ENCODE measurements at places on chromosomes 16 and 17.
A peak's percentile ranks its signal among the peaks of the same experiment; 100 is the strongest.

DNA sequence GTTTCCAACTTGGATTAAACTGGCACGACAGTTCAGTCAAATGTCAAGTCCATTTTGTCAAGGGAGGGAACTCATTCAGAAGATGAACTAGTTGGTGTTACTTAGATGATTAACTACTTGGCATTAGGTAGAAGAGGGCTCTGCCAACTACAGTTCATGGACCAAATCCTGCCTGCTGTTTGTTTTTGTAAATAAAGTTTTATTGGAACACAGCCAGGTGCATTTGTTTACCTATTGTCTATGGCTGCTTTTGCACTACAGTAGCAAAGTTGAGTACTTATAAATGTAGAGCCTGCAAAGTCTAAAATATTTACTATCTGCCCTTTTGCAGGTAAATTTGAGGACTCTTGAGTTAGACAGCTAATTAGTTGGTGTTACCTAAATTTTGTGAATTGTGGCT, 410.0 kb downstream of the MAF start:
- DNase-seq: no peak

GRCh38 chr16:5633845-5634440, 536.3 kb upstream of the EEF2KMT start:
- DNase-seq: no peak

DNA sequence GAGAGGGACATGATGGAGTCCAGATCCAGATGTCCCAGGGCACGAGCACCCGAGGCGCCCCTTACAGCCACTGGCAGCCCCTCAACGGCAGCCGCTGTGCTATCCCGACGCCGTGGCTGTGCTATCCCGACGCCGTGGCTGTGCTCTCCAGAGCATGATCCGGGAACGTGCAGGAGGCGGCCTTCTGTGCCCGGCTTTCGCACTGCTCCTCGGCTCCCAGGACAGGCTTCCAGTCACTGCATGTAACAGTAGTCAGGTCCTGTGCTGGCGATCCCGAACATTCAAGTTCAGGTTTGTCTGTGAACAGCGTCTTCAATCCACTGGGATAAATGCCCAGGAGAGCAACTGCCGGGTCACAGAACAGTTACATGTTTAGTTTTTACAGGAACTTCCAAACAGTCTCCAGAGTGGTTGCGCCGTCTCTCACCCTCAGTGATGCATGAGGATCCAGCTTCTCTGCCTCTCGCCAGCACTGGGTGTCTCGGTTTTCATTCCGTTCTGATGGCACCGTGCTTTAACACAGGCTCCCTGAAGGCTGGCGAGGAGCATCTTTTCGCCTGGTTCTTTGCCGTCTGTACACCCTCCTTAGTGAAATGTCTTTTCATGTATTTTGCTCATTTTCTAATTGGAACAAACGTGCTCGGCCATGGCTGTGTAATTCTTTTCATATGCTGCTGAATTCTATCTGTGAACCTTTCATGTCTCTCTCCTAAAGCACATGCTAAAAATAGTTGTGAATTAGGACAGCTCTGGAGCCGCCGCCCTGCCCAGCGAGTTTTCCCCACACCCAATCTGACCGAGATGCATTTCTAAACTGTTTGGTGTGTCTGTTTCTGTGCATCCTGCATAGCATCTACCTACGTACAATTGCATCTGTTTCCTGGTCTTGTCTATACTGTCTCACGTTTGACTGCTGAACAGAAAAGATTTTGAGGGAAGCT, 72.6 kb upstream of the METRNL start:
- DNase-seq: peak; percentile 65

GRCh38 chr16:1351215-1351581, 480 bp downstream of the TSR3 start:
- no peak for DNase-seq

GRCh38 chr17:71378741-71379140, 742.1 kb upstream of the SOX9 start:
- no peak for DNase-seq

DNA sequence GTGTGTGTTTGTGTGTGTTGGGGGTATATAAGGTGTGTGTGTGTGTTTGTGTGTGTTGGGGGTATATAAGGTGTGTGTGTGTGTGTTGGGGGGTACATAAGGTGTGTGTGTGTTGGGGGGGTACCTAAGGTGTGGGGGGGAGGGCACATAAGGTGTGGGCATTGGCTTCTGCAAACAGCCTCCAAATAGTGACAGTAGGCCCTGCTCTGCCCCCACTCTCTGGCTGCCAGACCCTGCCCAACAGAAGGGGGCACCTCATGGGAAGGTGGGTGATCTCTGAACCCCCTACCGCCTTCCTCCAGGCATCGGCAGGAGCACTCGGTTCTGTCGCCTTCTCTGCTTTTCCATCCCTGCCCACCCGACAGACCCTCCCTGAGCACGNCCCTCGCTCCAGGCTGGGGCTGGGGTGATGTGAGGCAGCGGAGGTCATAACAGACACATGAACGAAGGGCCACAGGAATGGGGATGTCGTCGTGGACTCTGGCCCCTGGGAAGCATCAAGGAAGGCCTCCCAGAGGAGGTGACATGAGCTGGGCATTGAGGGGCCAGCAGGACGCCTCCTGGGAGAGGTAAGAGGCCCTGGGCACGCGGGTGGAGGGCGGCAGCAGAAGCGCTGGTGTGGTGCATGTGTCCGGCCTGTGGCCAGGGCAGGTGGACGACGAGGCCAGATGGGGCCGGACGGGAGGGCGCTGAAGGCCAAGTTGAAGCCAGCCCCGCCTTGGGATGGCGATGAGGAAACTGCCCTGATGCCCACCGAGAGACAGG, 136.6 kb upstream of the RPH3AL start:
- no peak for DNase-seq

- DNase-seq: no peak
These were observed 35.8 kb upstream of the PITPNM3 start for GRCh38 chr17:6592173-6592572.

DNA sequence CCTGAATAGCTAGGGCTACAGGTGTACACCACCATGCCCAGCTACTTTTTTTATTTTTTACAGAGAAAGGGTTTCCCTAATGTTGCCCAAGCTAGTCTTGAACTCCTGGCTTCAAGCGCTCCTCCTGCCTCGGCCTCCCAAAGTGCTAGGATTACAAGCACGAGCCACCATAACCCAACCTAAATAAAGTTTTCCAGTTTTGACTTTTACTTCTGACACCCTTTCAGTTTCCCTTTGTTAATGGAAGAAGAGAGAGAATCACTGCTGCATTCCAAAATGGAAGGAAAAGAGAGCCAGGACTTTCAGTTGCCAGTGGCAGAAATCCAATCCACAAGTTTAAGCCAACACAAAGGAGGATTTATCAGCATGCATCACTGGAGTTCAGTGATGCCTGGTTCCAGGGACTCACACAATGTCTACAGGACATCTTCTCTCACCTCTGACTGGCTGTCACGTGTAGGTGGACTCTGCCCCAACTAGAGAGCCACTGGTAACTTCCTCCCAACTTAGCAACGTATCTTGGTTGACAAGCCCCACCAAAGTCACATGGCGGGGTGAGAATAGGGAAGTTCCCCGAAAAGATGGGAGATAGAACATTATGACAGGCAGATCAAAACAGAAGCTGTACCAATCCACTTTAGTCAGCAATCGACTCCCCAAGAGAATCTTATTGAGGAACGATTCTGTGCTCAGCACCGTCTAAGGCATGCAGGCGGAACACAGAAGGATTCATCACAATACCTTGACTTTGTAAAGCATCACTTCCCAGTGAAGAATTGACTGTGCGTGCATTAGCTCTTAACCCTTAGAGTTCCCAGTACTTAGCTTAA, 46.5 kb downstream of the GAS7 start:
- no peak for DNase-seq

- DNase-seq: no peak
These were observed 6.7 kb downstream of the GIP start for GRCh38 chr17:48961516-48962233.

DNA sequence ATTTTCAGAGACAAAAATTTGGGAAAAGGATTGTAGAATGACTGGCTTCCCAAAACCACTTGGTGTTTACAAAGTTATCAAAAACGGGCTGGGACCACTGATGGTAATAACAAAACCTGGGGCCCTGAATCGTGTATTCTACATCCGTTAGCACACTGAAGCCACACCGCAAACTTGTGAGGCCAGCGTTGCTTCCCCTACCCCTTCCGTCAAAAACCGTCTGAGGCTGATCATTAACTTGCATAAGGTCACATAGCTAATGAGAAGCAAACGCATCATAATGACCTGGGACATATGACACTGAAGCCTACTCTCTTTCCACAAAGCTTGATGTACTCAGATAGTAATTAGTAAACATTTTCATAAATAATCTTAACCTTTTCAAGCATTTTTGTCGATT, 704.3 kb downstream of the MAF start:
- DNase-seq: no peak

GRCh38 chr17:27754549-27754948, 45.8 kb downstream of the NOS2 start:
- DNase-seq: peak; percentile 41

DNA sequence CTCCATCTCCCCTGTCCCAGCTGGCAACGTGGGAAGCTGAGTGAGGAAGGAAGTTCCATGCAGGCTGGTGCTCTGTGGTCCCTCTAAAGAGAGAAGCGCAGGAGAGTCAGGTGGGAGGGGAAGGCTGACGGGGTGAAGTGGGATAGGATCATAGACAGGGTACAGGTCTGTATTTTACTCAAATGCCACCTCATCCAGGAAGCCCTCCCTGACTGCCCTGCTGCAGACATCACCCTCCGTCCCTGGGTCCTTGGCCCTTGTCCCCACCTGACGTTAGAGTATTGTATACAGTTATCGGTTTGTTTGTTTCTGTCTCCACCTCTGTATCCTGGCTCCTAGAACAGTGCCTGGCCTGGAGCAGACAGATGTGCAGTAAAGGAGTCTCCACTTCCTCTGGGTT, 11.7 kb downstream of the CANT1 start:
- DNase-seq: peak; percentile 72

GRCh38 chr17:21573961-21574610, 118.2 kb upstream of the KCNJ18 start:
- no peak for DNase-seq

DNA sequence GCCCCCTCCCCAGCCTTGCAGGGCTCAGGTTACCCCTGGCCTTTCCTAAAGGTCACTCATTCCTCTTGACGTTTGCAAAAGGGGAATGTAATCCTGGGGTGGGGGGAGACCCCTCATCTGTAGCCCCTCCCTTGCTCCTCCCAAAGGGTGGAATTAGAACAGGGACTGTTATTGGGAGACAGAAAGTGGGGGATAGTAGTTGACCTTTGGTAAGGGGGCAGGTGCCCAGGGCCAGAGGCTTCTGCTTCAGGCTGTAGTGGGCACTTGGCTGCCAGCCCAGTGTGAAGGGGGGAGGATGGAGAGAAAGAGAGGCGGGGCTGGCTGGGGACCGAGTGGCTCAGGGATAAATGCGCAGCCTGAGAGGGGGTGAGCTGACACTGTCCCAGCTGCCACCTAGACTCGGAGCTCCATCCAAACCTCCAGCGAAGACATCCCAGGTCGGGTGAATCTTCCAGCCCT, at the start of gene ENO3:
TSS of gene ENO3 (plus strand) at position 374 of the 459 bp plus-strand sequence. CDS start 711 bp downstream, outside the sequence.
- DNase-seq: no peak

DNA sequence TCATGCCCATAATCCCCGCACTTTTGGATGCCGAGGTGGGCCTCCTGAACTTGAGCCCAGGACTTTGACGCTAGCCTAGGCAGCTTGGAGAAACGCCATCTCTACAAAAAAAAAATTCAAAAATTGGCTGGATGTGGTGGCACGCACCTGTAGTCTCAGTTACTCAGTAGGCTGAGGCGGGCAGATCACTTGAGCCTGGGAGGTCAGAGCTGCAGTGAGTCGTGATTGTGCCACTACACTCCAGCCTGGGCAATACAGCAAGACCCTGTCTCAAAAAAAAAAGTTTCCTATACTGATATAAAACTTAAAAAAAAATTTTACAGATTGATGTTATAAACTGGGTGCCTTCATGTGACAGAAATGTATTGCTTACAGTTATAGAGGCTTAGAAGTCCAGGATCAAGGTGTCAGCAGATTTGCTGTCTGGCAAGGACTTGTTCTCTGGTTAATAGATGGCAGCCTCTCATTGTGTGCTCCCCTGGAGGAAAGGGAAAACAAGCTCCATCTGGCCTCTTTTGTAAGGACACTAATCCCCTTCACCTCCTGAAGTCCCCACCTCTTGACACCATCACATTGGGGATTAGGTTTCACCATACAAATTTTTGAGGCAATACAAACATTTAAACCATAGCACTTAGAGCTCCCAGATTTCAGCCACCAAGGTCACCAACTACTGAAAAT, 8.5 kb upstream of the CES3 start:
- no peak for DNase-seq

- DNase-seq: no peak
These were observed 42.1 kb downstream of the ITGAM start for GRCh38 chr16:31301708-31302400.

- DNase-seq: no peak
These were observed 224.2 kb downstream of the CYB561 start for GRCh38 chr17:63221939-63222338.

DNA sequence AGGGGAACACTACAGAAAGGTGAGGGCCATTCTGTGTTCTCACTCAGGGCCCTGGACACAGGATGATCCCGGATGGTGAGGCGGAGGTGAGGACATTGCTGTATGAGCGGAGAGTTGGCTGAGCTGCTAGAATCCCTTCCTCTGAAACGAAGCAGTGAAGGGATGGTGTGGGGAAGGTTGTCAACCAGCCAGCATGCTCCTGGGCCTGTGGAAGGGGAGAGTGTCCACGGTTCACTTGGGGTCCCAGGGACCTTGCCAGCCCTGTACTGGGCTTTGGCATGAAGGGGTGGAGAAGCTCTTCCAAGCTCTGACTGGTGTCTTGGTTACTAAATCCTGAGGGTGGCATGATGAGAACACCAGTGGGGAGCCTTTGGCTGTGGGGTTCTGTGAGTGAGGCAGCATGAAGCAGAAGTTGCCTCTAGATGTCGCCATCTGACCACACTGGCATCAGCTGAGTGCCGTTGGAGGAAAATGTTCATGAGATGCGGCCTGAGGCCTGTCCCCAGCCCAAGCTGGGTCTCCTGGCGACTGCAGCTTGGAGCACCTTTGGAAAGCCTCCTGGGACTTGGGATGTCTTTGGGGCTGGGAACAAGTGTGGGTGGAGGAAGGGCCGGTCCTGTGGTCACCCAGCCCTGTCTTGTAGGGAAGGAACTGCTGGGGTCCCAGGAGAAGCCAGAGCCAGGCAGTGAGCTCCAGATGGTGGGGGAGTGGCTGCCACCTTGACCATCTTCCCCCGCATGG, 14.8 kb downstream of the PDP2 start:
- no peak for DNase-seq

GRCh38 chr17:70423562-70423961, 254.2 kb downstream of the KCNJ2 start:
- DNase-seq: no peak

DNA sequence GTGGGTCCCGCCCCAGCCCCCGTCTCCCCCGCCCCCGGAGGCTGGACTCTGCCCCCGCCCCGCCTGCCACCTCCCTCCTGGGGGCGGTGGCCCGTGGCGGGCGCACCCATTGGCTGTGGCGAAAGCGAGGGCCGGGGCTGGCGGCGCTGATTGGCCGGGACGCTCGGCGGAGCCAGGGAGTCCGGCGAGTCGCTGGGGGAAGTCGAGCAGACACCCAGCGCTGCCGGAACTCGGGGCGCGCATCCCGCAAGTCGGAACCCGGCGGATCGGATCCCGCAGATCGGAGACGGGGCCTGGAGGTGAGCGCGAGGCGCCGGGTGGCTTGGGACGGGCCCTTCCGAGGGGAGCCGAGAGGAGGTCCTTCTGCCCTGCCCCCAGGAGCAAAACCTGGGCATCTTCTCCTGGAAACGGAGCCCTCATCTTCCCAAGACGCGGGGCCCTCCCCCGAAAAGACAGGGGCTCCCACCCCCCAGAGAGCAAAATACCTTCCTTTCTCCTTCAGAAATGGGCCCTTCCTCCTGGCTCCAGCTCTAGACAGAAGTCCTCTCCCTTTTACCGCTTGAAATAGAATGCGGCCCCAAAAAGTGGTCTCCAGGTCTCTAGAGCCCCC, at the start of gene ABAT:
TSS of gene ABAT (plus strand) at position 205 of the 610 bp plus-strand sequence. CDS start 61,123 bp downstream, outside the sequence.
- peak; percentile 93 for DNase-seq

Measured in coronary artery (tissue), 2 donors.